T-helper 17 cell (primary cell): ENCODE measurements at places on chromosomes 12 and 14.

DNA sequence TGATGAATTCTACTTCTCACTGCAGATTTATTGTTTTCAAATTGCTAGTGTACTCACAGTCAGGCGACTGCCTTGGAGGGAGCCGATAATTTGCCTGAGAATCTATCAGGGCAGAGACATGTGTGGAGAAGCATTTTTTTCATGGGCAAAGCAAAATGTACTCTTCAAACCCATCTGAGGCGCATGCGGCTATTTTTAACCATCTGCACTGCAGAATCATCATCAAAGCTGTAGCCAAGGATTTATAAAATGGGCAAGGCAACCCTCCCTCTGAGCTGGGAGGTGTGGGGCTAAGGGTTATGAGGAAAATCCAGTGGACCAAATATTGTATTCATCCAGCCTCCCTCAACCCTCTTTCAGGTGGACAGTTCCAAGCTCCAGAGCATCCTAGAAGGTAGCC lies 37.7 kb downstream of the BEST3 start:
- H3K27me3 ChIP-seq = peaks cover 38% of the 10 kb centered on the region
- H3K27ac ChIP-seq = no peak overlapping the region
- peaks cover 2% of the 10 kb centered on the region for H3K36me3 ChIP-seq
- H3K4me1 ChIP-seq = peaks cover 2% of the 10 kb centered on the region
- DNase-seq = no peak

GRCh38 chr14:81767266-81767995 lies 233.8 kb upstream of the SEL1L start:
- DNase-seq = no peak
- no peak overlapping the region for H3K27ac ChIP-seq
- no peaks in the 10 kb centered on the region for H3K36me3 ChIP-seq
- H3K27me3 ChIP-seq = no peaks in the 10 kb centered on the region

GRCh38 chr12:57846285-57846576 lies 298 bp downstream of the CTDSP2 start:
- H3K27ac ChIP-seq = peak overlapping the region; percentile 98
- no peaks in the 10 kb centered on the region for H3K36me3 ChIP-seq
- DNase-seq = no peak

DNA sequence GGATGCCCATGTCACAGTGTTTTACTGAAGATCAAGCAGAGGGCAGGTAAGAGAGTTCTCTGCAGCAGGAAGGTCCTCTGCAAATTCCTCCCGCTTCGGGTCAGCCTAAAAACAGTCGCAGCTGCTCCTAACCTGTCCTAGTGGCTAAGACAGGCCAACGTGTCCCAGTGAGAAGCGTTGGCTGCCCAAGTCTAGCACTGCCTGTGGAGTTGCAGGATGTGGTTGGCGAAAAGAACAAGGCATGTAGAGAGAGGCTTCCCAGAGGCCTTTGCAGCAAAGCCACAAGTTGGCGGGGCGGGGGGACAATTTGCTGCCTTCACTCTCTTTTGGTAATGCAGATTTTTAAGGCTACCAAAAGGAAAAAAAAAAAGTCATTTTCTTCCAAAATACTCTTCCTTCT lies 340.1 kb downstream of the BCL11B start:
- DNase-seq = peak; percentile 27
- H3K36me3 ChIP-seq = no peaks in the 10 kb centered on the region
- H3K4me3 ChIP-seq = peak overlapping the region; percentile 82
- no peaks in the 10 kb centered on the region for H3K27me3 ChIP-seq
- H3K27ac ChIP-seq = peak overlapping the region; percentile 84

DNA sequence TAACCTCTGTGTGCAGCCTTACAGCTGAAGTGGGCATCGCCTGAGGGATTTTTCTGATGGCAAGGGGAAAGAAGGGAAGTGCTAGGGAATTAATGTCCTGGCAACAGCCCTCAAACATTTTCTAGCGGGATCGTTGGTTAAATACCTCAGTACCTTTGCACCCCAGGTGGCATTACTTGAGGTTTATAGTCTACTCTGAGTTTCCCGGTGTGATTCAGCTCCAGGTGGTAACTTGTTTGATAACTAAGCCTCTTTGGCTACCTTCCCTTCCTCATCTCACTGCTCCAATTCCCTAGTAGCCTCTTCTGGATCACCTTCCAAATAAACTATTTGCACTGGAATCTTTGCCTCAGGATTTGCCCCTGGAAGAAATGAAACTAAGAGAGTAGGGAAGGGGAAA lies 237.0 kb upstream of the SSTR1 start:
- no peaks in the 10 kb centered on the region for H3K36me3 ChIP-seq
- H3K27ac ChIP-seq = no peak overlapping the region
- peaks cover 2% of the 10 kb centered on the region for H3K4me1 ChIP-seq
- H3K4me3 ChIP-seq = no peak overlapping the region
- DNase-seq = no peak
- no peaks in the 10 kb centered on the region for H3K27me3 ChIP-seq

- DNase-seq = no peak
- H3K36me3 ChIP-seq = no peaks in the 10 kb centered on the region
- no peak overlapping the region for H3K27ac ChIP-seq
- H3K27me3 ChIP-seq = no peaks in the 10 kb centered on the region
- H3K4me3 ChIP-seq = no peak overlapping the region
- H3K4me1 ChIP-seq = no peaks in the 10 kb centered on the region
Observed at GRCh38 chr14:55845963-55846825, 266.2 kb downstream of the KTN1 start.

- no peaks in the 10 kb centered on the region for H3K27me3 ChIP-seq
- DNase-seq = no peak
- no peak overlapping the region for H3K4me3 ChIP-seq
- no peaks in the 10 kb centered on the region for H3K36me3 ChIP-seq
Observed at GRCh38 chr14:42715316-42715715, 1108.6 kb downstream of the LRFN5 start.

DNA sequence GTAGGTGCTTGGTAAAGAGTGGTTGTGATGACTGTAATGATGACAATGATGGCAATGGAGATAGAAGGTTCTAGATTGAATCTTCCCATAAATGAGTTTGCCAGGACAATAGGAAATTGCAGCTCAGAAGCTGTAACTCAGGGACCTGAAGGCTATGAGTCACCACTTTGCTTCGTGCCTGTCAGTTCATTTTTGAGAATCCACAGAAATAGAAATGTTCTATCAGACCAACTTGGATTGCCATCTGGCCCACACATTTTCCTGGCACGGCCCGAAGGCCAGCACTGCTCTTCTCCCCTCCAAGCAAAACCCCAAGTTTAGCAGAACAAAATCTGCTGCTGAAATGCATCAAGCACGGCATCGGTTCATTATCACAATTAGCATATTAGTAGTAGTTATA lies 1127.0 kb downstream of the BCL11B start:
- DNase-seq = no peak
- H3K36me3 ChIP-seq = peaks cover 3% of the 10 kb centered on the region
- H3K27me3 ChIP-seq = no peaks in the 10 kb centered on the region
- H3K4me1 ChIP-seq = peaks cover 27% of the 10 kb centered on the region

DNA sequence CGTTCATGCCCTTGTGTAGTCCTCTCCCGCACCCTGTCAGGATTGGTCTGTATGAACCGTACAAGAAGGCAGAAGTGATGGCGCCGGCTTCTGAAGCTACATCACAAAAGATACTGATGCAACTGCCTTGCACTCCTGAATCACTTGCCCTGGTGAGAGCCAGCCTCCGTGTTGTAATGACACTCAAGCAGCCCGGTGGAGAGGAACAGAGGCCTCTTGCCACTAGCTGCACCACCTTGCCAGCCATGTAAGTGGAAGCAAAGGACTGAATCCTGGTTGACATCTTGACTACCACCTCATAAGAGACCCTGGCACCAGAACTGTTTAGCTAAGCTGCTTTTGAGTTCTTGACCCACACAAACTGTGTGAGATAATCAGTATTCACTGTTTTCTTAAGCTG lies 266.0 kb downstream of the ERC1 start:
- no peak for DNase-seq
- H3K36me3 ChIP-seq = peaks cover 3% of the 10 kb centered on the region
- peaks cover 3% of the 10 kb centered on the region for H3K4me1 ChIP-seq
- H3K4me3 ChIP-seq = no peak overlapping the region

DNA sequence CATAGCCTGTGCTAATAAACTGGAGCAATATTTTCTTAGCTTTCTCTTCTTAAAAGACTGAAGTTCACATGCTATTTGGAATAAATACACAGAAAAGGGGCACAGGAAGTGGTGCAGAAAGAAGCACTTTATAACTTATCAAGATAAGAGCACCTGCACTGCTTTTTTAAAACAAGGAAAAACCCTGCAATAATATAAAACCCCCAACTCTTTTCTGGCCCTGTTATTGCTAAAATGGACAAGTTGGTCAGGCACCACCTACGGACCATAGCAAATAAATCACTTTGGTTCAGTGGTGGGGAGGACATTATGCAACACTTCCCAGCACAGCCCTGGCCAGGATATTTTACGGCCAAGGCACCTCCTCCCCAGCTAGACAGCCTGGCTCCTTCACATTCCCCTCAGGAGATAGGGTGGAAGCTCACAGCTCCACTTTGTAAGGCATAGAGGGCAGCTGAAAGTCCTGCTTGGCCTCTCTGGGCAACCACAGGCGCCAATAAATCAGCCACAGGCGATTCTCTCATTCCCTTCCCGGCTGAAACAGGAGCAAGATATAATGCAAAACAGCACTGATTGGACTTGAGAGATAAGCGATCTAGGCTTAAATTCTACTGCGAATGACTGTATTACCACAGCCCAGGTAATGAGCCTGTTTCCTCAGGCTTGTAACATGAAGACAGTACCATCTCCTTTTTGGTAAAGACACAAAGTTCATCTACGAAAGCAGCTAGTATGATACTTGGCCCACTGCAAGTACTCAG lies 2.0 kb downstream of the ZBTB25 start:
- peak overlapping the region; percentile 99 for H3K27ac ChIP-seq
- DNase-seq = no peak
- peaks cover 52% of the 10 kb centered on the region for H3K4me1 ChIP-seq
- no peaks in the 10 kb centered on the region for H3K27me3 ChIP-seq
- peaks cover 8% of the 10 kb centered on the region for H3K36me3 ChIP-seq

DNA sequence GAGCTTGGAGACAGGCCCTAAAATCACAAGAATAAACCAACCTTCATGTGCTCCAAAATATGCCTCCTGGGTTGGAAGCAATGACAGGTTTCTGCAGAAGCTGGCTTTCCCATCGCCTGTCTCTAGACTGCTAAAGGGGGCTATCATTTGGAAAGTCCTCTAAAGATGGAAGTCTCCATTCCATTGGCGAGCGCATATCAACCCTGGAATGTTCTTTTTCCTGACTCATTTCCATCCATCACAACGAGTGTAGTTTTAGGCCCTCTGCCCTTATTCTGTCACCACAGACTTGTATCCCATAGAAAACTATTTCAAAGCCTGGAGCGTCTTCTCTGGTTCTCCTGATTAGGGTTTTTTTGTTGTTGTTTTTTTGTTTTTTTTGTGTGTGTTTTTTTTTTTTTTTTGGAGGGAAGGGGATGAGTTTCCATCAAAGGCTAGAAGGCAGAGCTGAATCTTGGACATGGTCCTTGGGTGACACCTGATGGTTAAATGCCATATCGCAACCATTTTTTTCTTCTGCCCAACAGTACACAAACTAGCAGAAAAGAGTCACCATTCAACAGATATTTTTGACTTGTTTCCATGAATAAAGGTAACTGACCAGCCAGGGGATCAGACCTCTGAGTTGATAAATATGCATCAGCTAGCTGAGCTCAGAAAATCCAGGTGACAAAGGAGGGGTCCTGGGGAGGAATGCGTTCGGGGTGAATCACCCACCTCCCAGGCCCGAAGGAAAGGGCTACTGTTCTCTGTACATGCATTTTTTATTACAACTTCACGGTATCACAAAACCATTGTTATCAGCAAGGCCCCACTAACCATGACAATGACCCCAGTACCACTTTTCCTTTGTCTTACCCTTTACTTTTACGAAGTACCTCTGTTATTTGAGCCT lies 40.5 kb downstream of the KCNA5 start:
- H3K4me1 ChIP-seq = peaks cover 3% of the 10 kb centered on the region
- H3K27ac ChIP-seq = no peak overlapping the region
- H3K4me3 ChIP-seq = no peak overlapping the region
- DNase-seq = no peak
- H3K36me3 ChIP-seq = no peaks in the 10 kb centered on the region

GRCh38 chr14:61596990-61597389 lies 98.3 kb upstream of the HIF1A start:
- no peak for DNase-seq
- H3K27ac ChIP-seq = no peak overlapping the region
- peaks cover 30% of the 10 kb centered on the region for H3K4me1 ChIP-seq
- H3K36me3 ChIP-seq = peaks cover 2% of the 10 kb centered on the region

DNA sequence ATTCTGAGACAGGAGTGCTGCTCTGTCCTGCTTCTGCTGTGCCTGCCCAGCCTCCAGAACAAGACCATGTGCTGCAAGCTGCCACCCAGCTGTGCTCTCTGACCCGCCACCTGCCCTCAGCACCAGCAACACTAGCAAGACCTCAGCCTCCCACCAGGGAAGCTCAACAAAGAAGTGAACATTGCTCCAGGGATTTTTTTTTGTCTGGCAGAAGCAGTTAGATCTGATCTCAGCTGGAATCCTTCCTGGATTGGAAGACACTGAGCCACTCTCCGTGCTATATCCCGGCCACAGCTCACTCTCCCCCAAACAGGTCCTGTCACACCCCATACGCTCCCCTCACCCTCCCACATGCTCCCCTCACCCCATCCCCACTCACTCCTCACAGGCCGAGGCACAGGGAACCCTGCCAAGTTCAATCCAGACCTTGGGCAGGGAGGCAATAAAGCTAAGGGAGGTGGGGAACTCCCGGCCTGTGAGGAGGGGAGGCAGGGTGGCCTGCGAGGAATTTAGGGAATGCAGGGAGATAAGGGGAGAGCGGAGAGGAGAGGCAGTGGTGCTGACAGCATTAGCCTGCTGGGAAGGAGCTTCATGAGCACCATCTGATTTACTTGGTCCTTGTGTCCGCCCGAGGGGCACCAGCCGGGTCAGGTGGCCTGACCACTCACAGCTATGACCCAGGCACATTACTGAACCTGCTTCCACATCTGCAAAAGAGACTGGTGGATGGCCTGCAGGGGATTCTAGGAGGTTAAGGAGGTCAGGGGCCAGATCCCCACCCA lies 29.7 kb downstream of the CCDC85C start:
- H3K4me3 ChIP-seq = no peak overlapping the region
- no peaks in the 10 kb centered on the region for H3K36me3 ChIP-seq
- no peaks in the 10 kb centered on the region for H3K27me3 ChIP-seq
- DNase-seq = no peak
- H3K4me1 ChIP-seq = peaks cover 26% of the 10 kb centered on the region

DNA sequence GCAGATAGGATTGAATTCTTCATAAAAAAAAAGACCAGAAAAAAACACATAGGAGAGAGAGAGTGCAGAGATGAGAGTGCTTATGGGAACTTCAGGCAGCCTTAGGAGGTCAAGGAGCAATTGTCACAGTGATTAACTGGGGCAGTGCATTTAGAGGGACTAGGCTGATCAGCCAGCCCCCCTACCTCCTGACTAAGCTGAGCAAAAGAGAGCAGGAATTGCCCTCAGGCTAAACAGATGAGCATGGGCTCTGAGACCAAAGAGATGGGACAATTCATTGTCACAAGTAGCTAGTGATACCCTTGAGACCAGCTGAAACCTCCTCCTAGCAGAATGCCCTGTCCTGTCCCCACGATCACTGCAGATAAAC lies 124.0 kb downstream of the BTG1 start:
- no peaks in the 10 kb centered on the region for H3K36me3 ChIP-seq
- H3K4me3 ChIP-seq = no peak overlapping the region
- H3K4me1 ChIP-seq = peaks cover 15% of the 10 kb centered on the region
